Suppressor macrophage (primary cell): ENCODE measurements at places on chromosomes 1 and 21.

DNA sequence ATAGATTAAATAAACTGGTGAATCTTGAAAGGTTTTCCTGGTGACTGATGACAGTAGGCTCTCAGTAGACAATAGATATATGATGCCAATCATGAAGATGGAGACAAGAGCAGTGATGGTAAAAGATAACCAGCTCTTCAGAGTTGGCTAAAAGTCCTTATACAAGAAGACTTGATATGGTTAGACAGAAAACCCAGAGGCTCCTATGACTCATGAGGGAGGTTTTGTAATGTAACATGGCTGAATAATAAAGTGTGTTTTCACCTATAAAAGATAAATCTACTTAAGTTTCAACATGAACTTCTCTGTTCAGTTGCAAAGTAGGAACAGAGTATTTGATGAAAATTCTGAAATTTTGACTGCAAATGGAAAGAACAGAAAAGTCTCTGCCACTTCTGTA is 12.7 kb upstream of the CRNN start:
- DNase-seq: no peak

GRCh38 chr21:41564871-41565274 is 56.9 kb upstream of the TMPRSS2 start:
- DNase-seq: peak; percentile 30

DNA sequence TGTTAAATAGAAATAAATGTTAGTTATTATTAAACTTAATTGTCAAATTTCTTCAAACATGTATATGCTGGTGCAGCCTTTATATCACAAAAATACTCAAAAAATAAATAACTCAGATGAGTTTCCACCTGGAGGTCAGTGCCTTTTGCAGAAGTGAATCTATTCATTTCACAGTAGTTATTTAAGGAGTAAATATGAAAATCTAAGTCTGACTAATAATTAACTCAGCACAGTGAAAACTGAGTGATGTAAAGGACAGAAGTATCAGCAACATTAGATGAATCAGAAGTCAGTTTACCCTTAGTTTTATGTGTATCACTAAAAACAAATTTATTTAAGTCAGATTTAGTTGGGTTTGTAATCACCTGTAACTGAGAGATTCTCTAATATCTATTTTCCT is 2135.4 kb downstream of the MRPL39 start:
- no peak for DNase-seq

- DNase-seq: no peak
Observed at GRCh38 chr1:7919880-7920279, 20.8 kb downstream of the TNFRSF9 start.

GRCh38 chr1:151982300-151983005 is 11.2 kb downstream of the S100A10 start:
- no peak for DNase-seq

DNA sequence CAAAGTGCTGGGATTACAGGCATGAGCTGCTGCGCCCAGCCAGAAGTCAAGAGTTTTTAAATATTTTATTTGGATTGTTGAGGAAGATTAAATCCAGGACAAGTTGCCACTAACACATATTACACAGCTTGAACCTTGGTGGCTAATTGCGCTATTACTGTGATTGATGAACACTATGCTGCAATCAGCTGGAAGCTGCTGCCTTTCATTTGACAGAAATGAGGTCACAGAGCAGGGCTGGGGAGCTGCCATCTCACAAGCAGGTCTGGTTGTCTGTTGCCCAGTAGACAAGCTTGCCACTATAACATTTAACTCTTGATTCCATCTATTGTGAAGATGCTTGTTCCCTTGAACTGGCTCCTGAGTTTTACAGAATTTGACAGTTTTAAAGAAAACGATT is 37.4 kb upstream of the NRDC start:
- DNase-seq: no peak

DNA sequence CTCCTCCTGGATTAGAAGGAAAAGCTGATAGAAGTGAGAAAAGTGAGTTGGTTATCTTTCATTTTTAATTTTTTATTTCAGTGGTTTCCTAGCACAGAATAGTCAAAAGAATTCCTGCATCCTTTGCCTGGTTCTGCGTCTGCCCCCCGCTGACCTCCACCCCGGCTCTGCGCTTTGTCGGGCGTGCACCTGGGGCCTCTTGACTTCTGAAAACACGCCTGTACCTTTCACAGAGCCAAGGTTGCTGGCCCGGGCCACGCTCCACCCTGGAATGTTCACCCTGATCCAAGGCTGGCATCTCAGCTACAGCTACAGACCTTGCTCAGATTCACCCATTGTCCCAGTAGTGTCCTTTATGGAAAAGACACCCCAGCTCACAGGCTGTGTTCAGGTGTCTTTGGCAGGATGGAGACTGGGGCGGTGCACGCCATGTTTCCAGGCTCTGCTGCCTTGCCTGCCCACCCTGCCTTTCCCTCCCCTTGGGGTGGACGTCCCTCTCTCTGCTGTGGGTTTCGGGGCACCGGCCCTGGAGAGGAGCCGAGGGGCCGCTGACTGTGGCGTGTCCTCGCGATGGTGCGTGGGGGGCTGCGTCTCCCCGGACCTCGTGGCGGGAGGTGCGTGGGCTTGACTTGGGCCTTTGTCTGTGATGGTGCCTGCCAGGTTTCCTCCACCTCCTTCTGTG is 40.3 kb upstream of the DIP2A start:
- no peak for DNase-seq

- DNase-seq: no peak
Observed at GRCh38 chr1:233253832-233254331, 41.6 kb downstream of the PCNX2 start.

DNA sequence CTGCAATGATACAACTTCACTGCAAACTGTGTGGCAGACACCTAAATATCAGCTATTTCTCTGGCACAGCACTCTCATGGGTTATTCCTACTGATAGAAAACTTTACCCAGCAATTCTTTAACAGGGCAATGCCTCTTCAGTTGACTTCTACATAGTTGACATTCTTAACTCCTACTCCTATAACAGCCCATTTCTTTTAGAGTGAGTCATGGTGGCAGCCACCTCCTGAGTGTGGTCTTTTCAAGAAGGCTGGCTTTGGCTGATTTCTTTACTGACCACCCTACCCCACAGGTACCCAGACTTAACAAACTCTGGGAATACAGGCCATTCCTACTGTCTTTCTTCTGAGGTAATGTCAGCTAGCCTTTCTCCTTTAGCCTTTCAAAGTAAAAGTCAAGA is 805.8 kb upstream of the ADGRL2 start:
- no peak for DNase-seq
